Uterus (tissue), 4 donors: ENCODE measurements at places on chromosomes 5 and 9. TPM values are rescaled to one million over a fixed set of nuclear protein-coding genes. Genes with fewer than 3 reads are reported as not detected.

DNA sequence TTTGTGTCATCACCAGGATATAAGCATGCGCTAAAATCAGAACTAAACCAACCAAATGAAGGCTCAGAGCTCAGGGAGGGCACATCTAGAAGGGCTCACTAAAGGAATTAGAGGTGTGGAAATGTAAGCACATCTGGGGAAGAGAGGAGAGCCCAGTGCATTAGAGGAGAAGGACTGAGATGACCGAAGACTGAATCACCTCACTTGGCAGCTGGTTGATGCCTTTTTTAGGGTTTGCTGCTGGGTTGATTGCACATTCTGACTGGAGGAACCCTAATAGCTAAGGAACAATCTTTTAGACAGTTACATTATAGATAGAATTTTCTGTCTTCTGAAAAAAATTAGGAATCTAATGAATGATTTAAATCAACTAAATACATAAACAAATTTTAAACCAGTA, 8.2 kb upstream of the IFNA21 start:
- no peak for DNase-seq

DNA sequence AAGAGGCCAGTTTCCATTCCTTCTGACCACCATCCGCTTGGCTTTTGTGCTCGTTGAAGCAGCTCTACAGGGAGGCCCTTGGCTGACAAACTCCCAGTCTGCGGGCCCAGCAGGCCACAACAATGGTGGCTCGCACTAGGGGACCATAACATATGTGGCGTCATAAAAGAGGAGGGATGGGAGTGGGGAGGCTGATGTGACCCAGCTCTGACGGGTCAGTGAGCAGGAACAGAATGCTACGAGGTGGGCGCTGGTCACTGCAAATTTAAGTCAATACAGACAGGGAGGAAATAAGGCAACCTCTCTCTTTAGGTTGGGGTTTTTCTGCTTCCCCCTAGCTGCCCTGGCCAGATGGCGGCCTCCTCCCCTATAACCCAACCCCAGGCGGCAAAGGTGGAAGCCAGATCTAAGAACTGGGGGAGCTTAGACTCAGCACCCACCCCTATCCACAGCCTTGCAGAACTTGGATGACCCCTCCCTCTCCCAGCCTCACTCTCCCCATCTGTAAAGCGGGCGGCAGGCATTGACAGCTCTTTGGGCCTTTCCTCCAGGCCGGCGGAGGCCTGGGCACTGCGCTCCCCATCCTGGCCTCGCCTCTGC, 778 bp downstream of the FRRS1L start:
- no peak for DNase-seq

DNA sequence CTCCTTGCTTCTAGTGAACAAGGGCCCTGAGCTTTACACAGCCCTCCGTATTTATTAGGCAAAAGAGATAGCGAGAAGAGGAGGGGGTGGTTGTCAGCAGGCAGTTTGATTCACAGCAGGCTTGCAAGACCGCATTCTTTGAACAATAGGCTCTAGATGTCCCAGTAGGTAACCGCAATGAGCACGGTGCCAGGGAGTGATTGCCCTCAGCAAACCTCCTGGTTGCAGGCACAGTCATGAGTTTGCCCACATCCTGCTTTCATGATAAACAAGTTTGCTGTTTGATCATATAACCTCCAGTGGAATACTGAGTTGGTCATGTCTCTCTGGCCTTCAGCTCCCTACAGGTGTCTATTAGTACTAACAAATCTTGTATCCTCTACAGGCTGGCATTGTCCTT, 66.1 kb downstream of the CACNA1B start:
- DNase-seq: no peak

DNA sequence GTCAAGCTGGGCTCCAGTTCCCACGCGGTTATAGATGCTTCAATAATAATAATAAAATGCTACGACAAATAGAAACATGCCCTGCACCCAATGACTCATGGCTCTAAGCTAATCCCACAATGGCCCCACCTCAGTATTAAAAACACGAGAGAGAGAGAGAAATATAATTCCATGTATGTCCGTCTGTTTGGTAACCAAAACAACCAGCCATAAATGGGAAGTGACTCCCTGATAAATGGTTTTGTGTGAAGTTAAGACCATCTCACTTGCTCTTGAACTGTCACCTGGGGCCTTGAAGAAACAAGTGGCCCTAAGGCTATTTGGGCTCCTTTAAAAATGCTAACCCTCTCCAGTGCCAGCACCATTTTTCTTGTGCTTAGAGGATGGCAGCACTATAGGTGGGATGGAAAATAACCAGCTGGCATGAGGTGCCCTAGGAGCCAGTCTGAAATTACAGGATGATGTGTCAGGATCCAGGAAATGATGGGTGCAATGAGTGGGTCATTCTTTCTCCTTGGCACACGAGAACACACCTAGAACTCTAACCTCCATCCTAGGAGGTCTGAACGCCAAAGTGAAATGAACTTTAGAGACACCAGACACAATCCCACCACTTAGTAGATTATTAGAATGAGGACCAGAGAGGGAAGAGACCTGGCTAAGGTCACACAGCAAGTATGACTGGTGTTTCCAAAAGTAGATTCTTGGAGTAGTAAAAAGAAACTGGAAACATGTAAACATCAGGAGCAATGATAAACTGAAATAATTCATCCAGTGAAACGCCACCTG, 35.7 kb upstream of the ADRB2 start:
- DNase-seq: no peak

DNA sequence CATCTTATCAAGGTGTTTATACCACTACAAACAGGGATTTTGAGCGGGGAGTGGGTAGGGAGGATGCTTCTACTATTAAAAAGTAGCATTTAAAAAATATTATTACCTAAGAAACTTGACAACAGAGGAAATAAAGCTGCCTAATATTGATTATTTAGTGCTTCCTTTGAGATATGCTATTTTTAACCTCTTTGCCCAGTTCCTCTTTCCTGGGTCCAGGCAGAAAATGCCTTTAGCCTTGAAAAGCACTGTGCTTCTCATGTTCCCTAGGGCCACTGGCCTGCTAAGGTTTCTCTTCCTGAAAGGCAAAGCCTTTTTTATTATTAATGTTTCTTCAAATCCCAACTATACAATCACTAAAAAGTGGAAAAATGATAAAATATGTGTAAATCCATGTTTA, 217.2 kb upstream of the HAPLN1 start:
- DNase-seq: no peak

DNA sequence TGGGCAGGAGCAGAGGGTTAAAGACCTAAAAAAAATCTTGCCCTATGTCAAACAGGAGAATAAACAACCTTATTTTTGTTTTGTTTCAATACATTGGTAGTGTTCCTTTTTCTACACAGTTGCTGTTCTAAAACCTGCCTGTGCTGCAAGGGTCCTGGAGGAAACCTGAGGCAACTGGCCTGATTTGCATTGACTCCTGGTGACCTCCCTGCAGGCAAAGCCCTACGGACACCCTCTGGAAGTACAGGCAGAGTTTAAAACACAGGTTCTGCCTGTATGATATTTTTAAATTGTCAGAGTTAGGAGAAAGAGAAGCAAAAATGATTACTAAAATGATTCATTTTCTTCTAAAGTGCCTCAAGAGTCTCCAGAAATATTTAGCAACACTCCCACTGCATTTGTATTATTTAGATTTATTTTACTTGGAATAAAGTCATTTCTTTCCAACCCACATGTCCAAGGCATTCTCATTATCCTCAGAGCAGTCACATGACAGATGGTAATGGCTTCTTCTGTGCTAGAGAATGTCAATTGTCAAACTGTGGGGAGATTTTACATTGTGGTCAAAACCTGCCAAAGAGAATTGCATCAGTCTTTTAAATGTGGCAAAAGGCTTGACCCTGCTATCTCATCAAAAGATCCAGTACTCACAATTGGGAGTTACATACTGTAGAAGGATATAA, 559.6 kb downstream of the CETN3 start:
- no peak for DNase-seq

PAEP gene
- total RNA-seq: not detected

PARP8 gene
- total RNA-seq: 22.6 TPM
